ENCODE measurements at places on chromosomes 16 and 17.
A peak's percentile ranks its signal among the peaks of the same experiment; 100 is the strongest.

DNA sequence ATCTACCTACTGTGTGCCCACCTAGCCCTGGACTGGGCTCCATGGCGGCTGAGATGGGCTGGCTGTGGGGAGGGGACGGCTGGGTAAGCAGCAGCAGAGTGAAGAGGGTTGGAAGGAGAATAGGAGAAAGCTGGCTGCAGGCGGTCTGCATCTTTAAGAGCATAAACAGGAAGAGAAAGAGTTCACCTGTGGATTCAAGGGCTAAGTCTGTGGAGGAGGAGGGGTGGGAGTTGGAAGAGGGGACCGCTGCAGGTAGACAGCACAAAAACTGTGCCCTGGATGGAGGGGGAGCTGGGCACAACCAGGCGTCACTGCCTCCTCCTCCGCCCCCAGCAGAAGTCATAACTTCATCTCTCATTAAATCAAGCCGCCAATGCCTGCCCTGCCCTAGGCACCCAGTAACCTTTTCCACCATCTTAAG lies 677 bp downstream of the SLC13A2 start:
- no peak for DNase-seq

DNA sequence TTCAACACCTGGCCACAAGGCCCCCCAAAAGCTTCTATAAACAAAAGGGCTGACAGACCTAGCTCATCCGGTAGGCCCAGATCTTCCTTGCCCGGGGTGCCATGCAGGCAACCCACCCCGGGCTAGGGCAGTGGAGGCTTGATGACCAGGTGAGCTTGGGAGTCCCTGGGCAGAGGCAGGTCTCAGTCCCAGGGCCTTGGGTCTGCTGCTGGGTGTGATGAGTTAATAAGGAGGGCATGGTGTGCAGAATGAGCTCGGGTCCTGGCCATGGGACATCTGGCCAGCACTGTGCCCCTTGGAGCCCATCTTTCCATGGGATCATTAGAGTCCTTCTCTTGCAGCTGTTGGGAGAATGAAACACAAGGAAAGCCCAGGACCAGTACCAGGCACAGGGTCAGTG lies 20.2 kb upstream of the MPRIP start:
- no peak for DNase-seq

DNA sequence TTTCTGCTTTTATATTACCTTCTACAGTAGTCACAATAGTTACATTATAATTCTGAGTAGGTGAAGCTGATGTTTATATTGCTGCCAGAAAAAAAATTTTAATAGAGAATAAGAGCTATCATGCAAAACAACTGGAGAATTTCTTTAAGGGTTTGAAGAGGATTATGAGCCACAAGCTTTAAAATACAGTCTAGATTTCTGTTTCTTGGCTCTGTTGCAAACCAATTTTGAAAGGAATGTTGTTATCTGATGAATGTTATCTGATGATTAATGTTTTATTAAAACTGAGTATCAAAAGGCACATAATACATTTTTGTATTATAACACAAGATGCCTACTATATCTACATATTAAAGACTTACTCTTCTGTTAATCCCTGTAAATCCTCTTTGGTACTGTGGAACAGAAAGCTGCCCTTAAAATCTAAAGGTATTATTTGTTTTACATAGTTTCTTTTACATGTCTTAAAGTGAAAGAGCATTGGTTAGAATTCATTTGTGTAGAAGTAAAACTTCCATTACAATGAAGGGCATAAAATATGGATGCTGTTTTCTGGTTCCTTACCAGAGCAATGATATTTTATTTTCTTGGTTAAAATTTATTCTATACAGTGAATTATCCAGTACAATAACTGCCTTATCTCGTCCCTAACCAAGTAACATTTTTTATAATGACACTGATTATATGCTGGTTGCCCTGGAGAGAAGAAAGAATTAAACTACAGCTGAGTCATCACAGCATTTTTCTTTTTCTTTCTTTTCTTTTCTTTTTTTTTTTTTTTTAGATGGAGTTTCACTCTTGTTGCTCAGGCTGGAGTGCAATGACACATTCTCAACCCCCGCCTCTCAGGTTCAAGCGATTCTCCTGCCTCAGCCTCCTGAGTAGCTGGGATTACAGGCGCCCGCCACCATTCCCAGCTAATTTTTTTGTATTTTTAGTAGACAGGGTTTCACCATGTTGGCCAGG lies 205.7 kb downstream of the TANC2 start:
- peak; percentile 7 for DNase-seq

GRCh38 chr17:73536700-73537605 lies 107.3 kb downstream of the SDK2 start:
- DNase-seq = no peak

DNA sequence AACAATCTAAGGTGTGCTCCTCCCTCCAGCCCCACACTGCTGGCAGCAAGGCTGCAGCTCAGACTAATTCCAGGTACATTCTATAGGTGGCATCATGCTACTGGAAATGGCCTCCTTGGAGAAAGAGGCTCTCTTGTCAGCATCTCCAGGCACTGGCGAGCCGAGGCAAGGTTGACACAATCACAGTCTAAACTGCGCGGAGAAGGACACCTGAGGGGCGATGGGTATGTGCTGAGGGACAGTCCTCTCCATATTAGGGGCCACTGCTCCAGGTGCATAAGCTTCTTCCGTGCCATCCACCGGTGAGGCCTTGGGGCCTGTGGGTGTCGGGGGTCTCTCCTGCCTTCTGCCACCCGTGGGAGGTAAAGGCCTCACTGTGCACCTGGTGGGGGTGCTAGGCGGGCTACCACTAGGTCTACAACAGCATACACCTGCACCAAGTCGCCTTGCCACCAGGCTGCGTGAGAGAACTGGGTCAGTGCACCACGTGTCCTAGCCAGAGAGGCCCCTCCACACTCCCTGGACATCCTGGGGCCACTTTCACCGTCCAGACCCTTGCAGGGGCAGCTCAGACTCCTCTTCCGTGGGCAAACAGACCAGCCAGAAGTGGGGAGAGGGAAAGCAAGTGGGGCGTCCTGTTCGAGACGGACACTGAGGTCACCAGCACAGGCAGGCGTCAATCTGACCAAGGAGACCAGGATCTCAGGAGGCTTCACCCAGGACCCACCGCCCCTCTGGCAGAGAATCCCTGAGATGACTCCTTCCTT lies 12.1 kb upstream of the CBX8 start:
- DNase-seq = peak; percentile 87

- no peak for DNase-seq
Measured at GRCh38 chr17:29709866-29710519, 87.3 kb upstream of the CORO6 start.

DNA sequence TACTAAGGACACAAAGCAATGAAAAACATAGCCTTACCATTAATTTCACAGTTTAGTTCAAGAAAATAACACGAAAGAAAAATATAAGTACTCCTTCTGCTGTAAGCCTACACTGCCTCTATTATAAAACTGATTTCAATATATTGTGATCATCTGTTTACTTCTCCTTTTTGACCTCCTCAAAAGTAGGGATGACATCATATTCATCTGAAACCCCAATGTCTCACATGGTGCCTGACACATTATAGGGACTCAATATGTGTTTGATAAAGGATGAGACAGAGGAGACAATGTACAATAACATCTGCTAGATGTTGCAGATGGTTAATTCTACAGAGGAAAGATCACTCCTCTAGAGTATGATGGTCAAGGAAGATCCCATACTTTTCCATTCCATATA lies 118.4 kb upstream of the NOG start:
- DNase-seq = no peak

DNA sequence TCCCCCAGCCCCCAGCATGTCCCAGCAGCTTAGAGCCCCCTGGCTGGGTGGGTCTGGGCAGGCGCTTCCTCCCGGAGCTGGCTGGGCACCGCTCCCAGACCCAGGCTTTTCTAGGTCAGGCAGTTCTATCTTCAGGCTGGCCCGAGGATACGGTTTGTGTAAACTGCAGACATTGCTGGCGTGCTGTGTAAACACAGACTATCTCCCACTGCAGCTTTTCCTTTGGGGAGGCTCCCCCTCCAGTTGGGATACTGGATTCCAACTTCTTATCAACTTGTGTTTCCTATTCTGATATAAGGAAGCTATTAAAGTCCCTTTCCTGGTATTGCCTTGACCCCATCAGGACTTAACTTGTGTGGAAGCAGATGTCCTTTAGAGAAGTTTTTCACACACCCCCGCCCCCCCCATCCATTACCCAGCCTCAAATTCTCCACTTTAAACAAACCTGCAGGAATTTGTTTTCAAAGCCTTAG lies 18.3 kb upstream of the GNA13 start:
- no peak for DNase-seq

GRCh38 chr17:3572231-3572630 lies 14.6 kb upstream of the TRPV3 start:
- DNase-seq = no peak

GRCh38 chr17:78623541-78623940 lies 46.3 kb upstream of the DNAH17 start:
- DNase-seq = no peak
